ENCODE measurements at places on chromosomes 4 and X.

GRCh38 chr4:40190880-40191815 is 5.7 kb upstream of the RHOH start:
- no peak for DNase-seq

DNA sequence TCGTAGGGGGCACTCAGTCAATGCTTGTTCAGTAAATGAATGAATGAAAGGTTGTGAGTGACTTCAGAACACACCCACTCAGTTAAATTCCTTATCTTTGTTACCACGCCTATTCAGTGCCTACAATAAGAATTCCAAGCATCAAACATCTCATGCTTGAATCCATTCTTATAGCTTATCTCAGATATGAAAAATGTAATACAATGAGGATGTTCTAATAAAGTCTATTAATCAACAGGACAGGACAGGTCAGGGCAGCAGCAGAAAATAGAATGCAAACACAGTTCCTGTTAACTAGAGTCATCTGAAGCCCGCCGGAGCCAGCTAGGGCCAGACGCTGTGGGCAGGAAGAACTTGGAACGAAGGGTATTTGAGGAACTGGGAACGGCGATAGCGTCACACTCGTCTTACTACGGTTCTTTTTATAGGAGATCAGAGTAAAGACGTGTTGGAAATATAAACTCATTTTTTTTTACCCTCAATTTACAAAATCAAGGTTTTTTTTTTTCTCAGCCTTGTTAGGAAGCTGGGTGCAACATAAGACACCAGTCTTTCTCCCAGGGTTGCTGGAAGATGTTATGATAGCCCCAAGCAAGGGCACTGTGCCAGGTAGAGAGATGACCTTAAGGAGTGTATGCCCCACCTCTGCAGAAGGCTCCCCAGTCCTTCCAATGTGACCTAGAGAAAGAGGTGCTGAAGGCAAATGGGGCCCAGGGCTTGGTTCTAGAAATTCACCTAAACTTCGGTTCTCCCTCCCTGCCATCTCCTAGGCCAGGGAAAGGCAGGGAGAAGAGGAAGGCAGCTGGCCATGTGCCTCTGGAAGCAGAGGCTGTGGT is 48.3 kb downstream of the SEL1L3 start:
- DNase-seq: no peak

DNA sequence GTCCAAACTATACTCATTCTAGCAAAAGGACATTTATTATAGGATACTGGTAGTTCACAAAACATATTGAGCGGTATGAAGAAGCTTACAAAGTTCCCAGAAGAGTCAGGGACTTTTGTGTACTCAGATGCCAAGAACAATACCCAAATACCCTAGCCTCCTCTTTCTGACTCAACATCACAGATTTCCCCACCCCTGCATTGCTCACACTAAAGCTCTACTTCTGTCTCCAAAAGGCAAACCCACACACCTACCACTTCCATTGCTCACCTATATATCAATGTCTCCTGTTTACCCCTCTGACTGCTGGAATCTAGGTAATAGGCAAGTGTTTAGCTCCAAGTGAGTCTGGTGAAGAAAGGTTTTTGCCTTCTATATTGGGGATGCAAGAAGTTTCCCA is 100.7 kb upstream of the HCCS start:
- DNase-seq: no peak

DNA sequence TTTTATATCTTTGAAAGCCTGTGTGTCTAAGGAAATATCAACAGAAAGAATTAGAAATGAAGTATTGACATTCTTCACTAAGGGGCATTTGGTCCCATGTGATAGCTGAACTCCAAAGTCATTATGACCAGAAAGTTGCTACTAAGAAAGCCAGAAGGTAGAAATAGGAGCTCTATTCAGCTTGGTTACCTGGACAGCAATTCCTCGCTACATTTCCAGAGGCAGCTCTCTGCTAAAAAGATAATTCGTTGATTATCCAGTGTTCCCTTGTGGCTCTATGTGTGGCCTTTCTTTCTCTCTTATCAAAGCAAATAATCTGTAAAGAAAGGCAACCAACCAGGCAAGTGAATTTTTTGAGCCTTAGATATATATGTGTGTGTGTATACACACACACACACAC is 341.3 kb downstream of the ADGRL3 start:
- DNase-seq: no peak

GRCh38 chrX:16762579-16762978 is 23.7 kb upstream of the TXLNG start:
- no peak for DNase-seq

- DNase-seq: no peak
Observed at GRCh38 chr4:73589887-73590801, 30.1 kb downstream of the RASSF6 start.

GRCh38 chrX:153459986-153460385 is 10.4 kb downstream of the HAUS7 start:
- DNase-seq: no peak

- no peak for DNase-seq
Observed at GRCh38 chr4:5133201-5133600, 81.9 kb downstream of the STK32B start.

- no peak for DNase-seq
Observed at GRCh38 chr4:76250962-76251361, 559 bp upstream of the FAM47E start.

DNA sequence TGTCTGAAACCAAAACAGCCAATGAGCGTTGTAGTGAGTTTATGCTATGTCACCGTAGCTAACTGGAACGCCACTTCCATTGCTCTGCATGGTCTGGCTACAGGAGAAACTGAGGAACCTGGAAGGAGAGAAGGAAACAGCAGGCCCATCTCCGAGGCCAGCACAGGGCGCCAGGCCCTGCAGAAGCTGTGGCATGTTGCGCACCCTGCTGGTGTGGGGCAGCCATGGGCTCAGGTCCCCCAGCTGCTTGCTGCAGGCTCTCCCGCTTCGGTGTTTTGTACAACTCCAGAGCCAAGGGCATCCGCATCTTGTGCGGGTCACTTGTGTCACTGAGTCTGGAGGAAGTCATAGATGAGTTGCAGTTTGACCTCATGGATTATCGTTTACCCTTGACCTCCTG is 89.2 kb downstream of the AFAP1 start:
- no peak for DNase-seq

DNA sequence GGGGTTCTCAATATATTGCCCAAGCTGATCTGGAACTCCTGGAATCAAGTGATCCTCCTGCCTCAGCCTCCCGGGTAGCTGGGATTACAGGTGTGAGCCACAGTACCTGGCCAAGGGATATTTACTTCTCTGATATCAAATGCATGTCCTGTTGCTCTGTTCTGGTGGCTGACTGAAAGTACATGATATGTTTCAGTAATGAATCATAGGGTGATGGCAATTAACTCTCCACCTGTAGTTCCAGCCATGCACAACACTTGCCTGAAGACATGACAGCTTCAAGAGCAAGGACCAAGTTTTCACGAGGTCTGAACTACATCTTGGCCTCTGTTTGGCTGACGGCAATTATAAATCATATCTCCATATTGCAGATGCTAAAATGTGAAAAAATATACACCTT is 9.1 kb downstream of the ZCCHC4 start:
- DNase-seq: no peak

GRCh38 chr4:110518889-110519490 is 43.0 kb downstream of the ENPEP start:
- no peak for DNase-seq

GRCh38 chrX:141176586-141177451 is at the start of gene LDOC1:
TSS of gene LDOC1 (minus strand) at chrX:141177129. CDS start at chrX:141177021, 108 bp downstream.
- DNase-seq: peak; percentile 64

GRCh38 chr4:53592686-53593501 is 1.6 kb upstream of the LNX1 start:
- no peak for DNase-seq

GRCh38 chrX:134026565-134027311 is 41.3 kb upstream of the GPC3 start:
- peak; percentile 5 for DNase-seq

DNA sequence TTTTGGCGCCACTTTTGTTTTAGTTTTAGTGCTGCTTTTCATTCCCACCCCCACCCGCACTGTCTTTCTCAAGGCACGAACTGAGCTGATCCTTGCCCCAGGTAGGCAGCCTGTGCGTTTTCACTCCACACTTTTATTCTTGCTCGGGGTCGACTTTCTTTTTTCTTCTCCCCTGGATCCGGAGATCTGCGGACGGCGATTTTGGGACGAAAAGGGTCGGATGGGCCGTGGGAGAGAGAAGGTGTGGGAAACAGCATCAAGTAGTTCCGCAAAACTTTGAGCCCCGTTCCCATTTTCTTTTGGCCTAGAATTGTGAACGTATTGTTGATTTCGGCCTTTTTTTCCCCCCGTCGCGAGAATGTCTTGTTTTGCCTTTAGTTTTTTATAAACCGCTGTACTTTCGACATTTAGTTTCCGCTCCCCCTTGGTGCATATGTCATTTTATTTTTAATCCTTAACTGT is 531 bp downstream of the STAG2 start:
- no peak for DNase-seq

- DNase-seq: no peak
Observed at GRCh38 chr4:63717384-63717783, 691.9 kb downstream of the TECRL start.

DNA sequence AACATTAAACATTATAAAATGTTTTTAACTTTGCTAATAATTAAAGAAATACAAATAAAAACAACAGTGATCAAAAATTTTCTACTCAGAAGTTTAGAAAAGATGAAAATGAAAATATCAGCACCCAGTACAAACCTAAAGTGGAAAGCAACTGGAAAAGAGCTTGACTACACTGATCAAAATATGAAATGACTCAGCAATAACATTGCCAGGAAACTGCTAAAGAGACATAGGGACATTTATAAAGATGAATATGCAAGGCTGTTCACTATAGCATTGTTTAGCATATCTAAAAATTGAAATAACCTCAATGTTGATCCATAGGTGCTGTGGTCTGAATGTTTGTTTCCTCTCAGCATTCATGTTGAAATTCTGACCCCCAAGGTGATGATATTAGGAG is 88.5 kb upstream of the NOCT start:
- no peak for DNase-seq

DNA sequence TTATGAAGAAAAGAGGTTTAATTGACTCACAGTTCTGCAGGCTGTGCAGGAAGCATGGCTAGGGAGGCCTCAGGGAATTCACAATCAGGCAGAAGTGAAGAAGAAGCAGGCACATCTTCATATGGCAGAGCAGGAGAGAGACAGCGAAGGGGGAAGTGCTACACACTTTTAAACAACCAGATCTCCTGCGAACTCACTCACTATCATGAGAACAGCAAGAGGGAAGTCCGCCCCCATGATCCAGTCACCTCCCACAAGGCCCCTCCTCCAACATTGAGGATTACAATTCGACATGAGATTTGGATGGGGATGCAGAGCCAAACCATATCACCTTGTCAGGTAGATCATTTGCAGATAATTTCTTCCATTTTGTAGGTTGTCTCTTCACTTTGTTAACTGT is 555.5 kb upstream of the MAGEB2 start:
- DNase-seq: no peak

DNA sequence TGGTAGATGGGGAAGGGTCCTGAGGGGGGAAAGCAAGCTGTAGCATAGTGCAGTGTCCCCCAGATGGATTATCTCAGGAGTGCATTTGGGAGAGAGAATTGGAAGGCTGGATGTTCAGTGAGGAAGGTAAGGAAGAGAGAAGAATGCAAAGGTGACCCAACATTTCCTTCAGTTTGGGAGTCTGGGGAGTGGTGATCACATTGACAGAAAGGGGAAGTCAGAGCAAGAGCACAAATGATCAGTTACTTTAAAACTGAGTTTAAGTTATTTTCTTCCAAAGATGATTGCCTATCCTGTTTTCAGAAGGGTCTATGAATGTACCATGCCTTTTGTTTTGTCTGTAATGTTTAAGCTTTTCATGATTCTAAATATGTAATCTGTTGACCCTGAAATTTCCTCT is 47.6 kb downstream of the ARHGAP10 start:
- no peak for DNase-seq

Data from activated T-cell treated with anti-CD3 and anti-CD28 coated beads for 48 hours (primary cell).